ENCODE measurements at places on chromosomes 4 and X.

GRCh38 chrX:65273152-65273551 is 261.4 kb downstream of the LAS1L start:
- DNase-seq: no peak

DNA sequence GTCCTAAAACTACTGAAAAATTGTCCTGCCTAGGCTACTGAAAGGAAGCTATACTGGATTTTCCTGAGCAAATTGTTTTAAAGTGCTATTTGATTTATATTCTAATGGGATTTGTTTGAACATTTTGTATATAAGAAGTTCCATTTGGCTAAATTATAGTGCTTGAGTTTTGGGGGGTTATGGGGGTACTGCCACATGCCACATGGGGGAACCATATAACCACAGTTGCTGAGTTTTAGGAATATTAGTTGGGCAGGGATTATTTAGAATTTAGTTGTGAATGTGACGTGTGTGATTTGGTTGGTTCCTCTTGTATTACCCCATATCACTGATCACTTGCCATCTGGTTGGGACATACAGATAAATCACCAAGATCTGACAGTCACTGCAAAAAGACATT is 224.5 kb upstream of the TAPT1 start:
- no peak for DNase-seq

DNA sequence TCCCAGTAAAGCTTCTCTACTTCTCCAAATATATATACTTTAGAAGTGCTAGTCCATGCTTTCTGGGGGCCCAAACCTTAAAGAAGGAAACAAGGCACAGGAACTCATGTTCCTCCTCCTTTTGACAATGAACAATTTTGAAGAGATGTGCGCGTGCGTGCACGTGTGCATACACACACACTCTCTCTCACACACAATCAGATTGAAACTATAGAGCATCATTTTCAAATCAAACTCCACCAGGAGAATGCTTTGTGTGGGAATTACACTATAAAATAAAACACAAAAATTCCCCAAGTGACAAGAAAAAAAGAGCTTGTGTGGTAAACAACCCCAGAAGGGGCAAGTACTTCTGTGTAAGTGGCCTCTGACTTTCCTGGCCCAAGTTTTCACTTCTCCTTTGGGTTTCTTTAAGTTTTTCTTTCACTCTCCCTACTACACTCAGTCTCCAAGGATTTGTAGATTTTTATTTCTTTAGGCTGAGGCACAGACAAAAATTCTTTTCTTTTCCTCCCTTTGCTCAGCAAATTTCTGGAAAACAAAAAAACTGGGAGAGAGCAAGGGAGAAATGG is 46.6 kb upstream of the SHISA3 start:
- DNase-seq: no peak

DNA sequence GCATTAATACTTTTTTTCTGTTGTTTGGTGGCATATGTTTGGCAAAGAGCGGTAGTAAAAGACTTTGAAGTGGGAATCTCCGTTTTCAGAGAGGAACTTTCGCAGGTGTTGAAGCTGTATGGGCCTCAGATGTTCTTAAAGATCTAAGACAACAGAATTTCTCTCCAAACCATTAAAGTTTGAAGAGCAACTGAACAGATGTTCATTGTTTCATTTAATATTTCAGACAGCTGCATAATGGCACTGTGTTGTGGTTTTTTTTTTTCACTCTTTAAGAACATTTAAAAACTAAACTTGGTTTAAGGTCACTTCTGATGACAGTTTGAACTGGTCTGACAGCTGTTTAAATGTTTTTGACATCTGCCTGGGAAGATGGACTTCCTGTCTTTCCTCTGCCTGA is 882.7 kb upstream of the PCDH10 start:
- DNase-seq: no peak

- no peak for DNase-seq
Measured at GRCh38 chr4:173910891-173911290, 372.6 kb downstream of the FBXO8 start.

DNA sequence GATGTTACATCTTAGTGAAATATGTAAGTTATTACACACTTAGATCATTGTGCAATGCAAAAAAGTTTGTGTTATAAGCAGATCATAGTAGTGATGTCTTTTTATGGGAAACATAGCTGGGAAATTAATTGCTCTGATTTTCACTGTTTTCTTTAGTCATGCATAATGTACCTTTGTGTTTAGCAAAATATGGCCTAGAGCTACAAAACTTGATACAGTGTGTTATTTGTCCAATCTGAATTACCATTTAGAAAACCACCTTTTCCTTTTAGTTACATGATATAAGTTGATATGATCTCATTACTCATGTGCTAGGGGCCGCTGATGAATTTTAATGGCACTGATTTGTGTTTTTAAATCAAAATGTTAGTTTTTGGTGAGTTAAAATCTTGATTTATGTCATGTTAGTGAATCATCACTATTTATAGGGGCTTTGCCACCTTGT is 2.0 kb downstream of the BMPR1B start:
- DNase-seq: no peak

DNA sequence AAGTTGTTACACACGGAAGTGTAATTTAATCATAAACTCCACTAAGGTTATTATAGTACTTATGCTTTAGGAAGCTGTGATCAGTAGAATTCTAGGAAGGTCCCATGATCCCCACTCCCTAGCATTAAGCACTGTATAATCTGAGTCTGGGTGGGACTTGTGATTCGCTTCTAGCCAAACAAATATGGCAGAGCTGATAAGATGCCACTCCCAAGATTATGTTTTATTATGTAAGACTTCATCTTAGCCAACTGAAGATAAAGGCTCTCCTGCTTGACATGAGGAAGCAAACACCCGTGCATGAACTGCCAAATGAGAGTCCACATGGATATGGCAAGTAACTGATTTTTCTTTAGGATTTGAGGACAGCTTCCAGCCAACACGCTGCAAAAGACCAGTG is 186.4 kb upstream of the NDST3 start:
- DNase-seq: peak; percentile 1

DNA sequence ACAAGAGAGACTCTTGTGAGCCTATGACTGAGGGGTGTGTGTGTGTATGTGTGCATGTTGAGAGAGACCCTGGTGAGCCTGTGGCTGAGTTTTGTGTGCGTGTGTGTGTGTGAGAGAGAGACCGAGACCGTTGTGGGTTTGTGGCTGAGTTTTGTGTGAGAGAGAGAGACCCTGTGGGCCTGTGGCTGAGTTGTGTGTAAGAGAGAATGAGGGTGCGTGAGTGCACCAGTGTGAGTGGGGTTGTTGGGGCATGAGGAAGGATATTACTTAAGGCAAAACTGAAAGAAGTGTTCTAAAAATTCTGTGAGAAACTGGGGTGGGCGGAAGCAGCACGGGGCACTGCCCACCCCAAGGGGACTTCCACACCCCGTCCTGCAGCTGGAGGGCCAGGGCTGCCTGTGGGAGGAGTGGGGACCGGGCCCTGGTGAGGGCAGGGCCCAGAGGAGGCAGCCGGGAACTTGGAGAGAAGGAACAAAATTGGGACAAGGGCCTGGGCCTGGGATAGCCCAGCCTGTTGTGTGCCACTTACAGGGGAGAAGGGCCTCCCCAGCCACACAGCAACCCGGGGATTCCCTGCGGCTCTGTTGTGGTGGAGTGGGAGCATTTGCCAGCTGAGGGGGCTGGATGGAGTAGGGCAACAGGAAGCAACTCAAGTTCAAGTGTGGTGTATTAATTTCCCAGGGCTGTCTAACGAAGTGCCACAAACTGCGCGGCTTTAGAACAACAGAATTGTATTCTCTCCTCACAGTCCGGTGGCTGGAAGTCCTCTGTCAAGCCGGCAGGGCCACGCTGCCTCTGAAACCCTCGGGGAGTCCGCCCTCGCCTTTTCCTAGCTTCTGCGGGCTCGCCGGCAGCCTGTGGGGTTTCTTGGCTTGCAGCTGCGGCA is 22.1 kb downstream of the TMEM131L start:
- no peak for DNase-seq

- no peak for DNase-seq
Measured at GRCh38 chr4:145623831-145624230, 4.6 kb downstream of the MMAA start.

DNA sequence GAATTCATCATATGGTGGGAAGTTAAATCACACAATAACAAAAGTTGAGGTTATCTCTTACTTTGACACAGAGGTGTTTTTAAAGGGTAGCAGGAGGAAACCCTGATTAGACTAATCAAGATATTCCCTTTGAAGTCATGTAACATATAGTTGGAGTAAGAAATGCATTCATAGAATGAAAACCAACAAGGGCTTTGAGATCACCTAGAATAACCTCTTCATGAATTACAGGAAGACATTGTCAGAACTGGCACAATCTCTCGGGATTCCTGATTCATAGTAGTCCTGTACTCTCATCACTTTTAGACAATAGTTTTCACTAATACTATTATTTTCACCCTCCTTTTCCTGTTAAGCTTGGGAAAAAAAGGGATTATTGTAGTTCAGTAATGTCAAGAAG is 170.2 kb downstream of the PPP3CA start:
- DNase-seq: no peak

- no peak for DNase-seq
Measured at GRCh38 chrX:2652106-2652505, 39.0 kb upstream of the CD99 start.

GRCh38 chr4:18593297-18594002 is 571.9 kb upstream of the LCORL start:
- DNase-seq: peak; percentile 79

DNA sequence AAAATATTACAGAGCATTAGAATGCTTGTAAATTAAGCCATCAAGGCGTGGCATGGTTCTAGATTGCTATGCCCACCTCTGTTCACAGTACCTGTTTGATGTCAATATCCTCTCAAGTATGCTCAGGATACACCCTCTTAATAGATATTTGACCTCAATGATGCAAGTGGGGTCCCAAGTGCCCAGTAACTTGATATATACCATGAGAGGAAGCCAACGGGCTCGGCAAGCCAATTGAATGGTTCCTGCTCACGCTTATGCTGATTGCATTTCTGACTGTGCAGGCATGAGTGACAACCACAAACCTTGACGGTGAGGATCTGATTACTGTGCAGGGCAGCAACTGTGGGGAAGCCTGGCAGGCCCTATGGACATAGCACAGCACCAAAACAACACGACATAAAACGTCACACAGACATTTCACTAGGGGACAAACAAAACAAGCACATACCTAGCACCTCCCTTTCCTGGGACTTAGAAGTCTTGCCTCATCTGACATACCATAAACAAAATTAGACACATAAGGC is 179.1 kb upstream of the ETNPPL start:
- no peak for DNase-seq

- no peak for DNase-seq
Measured at GRCh38 chr4:73883306-73883705, 14.1 kb downstream of the CXCL1 start.

GRCh38 chrX:12548746-12549145 is 242.5 kb upstream of the PRPS2 start:
- peak; percentile 1 for DNase-seq

- DNase-seq: no peak
Measured at GRCh38 chrX:139889760-139890159, 43.1 kb downstream of the ATP11C start.

Data from small intestine (tissue), 16 donors.